Activated CD8-positive, alpha-beta memory T cell treated with anti-CD3 and anti-CD28 coated beads for 1 hour (primary cell): ENCODE measurements at places on chromosomes 12 and 14.

- no peak for DNase-seq
Measured at GRCh38 chr14:33848706-33849454, 102.0 kb downstream of the EGLN3 start.

- no peak for DNase-seq
Measured at GRCh38 chr12:68364328-68364727, 32.2 kb upstream of the MDM1 start.

GRCh38 chr14:70804556-70805162 is 4.7 kb downstream of the MAP3K9 start:
- DNase-seq, result no peak

DNA sequence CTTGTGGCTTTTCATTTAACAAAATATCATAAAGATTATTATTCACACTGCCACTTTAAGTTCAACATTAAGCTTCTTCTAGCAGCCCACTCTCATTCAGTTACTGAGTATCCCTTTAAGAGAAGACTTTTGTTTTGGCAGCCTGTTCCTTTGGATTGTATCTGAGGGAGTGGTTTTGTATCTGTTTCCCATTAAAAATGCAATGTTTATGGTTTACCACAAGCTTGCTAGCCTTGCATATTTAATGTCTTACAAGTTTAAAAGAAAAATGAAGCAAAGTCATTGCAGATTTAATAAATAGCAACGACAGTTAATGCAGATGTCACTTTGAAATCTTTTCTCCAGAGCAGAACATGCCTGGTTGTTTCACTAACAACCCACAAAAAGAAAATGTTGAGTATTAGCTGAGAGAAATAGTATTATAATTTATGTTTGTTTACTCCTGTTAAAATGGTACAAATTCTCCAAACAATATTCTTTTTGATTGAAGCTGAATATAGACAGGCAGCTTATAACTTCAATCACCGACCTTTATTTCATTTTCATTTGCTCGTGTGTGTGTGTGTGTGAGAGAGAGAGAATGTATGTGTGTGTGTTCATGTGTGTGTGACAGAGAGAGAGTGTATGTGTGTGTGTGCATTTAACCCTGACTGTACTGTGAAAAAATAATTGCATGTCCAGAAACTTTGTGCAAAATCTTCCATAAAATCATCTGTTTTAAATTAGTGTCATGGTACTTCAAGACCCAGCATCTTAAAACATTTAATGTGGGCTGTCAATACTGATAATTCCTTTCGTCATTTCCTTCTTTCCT is 1.8 kb downstream of the DCN start:
- no peak for DNase-seq

- DNase-seq, result no peak
Measured at GRCh38 chr14:65356327-65356836, 56.1 kb upstream of the FUT8 start.

DNA sequence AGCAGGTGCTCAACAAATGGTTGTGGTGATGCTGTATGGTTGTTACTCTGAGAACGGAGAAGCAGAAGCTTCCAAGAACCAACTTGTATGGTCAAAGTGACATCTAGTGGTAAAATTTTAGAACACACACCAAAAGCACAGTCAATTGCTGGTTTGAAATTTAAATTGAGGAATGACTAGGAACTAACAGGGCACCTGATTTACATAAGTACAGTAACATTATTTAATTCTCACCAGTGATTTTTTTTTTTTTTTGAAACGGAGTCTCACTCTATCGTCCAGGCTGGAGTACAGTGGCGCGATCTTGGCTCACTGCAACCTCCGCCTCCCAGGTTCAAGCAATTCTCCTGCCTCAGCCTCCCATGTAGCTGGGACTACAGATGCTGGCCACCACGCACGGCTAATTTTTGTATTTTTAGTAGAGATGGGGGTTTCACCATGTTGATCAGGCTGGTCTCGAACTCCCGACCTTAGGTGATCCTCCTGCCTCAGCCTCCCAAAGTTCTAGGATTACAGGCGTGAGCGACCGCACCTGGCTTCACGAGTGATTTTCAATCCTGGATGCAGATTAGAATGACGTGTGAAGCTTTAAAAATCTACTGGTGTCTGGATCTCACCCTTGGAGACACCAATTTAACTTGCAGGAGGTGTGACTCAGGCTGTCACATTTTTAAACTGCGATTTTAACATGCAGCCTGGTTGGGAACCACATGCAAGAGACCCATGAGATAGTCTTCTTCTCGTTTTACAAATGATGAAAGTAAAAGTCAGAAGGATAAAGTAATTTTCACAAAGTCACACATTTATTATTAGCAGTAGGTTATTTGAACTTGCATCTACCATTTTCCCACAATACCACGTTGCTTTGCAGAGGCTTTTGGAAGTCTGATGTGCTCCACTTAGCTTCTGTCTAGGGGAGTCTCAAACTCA is 14.1 kb upstream of the NUMB start:
- DNase-seq, result no peak

DNA sequence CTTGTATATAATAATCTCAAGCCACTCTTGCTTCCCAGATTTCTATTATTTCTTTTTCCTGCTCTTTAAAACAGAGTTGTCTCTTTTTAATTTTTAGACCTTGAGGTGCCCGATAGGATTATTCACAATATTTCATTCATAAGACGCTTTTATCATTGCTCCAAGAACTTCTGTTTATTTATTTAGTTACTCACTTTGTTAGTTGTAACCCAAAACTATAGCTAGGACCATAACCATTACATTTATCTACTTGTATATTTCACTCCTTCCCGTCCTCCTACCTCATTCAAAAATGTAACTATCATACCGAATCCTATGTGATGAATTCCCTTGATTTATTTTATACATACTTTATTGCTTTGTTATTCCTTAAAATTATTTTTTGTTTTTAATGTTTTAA is 7.1 kb downstream of the EIF2S3B start:
- no peak for DNase-seq

GRCh38 chr14:50260511-50260910 is 29.1 kb upstream of the SOS2 start:
- DNase-seq, result no peak

- no peak for DNase-seq
Measured at GRCh38 chr14:19801118-19801464, 2.5 kb upstream of the OR4N2 start.

DNA sequence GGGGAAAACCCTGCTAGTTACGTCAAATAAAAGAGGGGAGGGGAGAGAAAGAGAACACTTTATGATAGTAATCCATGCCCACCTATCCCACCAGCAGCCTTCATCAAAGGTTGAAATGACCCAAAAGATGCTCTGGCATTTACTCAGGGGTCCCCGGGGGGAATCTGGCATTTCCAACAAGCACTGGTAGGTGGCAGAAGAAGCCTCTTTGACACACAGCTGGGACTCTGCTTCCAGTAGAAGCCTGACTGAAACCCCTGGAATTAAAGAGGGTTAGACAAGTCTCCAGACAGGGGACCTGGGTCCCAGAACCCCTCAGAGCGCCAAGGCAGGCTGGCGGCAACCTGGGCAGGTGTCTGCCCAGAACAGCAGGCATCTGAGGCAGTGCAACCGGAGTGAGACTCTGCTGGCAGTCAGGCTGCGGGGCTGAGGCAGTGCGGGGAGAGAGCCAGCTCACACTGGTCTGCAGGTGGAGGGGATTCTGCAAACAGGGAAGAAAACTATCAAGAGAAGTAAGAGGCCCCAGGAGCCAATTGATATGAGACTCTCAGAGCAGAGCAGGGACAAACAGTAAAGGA is 85.0 kb upstream of the CAPRIN2 start:
- no peak for DNase-seq

DNA sequence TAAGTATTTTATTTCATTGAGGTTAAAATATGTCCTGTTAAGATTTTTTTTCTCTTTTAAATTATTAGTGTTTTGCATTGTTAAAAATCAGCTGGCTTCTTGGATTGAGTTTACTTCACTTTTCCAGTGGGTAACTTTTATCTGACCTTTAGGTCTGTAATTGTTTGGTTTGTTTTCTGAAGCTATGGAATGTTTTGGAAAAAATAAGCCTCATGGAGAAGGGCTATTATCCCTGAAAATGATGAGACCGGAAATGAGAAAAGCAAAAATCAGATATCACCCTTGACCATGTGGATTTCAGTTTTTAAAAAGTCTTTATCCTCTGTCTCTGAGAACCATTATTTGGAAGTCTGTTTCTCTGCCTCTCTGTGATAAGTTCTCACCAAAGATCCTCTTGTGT is 180.9 kb downstream of the RAD51B start:
- DNase-seq, result no peak

DNA sequence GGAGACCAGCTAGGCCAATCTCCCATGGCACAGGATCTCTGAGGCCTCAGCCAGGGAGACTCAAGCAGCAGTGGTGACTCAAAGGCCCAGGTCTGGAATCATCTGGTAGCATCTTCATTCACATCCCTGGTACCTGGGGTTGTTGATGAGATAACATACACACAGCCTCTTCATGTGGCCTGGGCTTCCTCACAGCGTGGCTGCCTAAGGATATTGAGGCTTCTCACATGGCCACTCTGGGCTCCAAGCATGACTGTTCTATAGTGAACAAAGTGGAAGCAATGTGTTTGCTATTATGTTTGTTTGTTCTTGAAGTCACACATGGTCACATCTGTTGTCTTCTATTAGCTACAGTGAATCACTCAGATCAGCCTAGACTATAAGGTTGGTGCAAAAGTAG is 584.1 kb downstream of the VRK1 start:
- no peak for DNase-seq

DNA sequence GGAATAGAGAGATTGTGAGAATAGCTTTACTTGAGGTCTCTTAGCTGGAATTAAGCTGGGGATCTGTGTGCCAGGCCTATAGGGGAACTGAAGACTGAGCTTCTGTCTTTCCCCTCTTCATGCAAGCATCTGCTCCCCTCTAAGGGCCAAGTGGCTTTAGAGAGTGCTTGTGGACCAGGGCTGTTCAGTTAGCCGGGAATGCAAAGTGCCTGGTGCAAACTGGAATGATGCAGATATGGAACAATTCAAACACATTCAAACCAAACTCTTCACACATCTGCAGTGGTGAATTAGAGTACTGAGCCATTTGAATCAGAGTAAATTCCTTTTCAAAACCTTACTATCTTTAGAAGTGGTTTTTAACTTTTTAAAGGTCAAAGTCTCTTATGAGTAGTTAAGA is 99.0 kb downstream of the LIN7A start:
- DNase-seq, result no peak

- no peak for DNase-seq
Measured at GRCh38 chr12:5083955-5084849, 40.5 kb downstream of the KCNA5 start.

DNA sequence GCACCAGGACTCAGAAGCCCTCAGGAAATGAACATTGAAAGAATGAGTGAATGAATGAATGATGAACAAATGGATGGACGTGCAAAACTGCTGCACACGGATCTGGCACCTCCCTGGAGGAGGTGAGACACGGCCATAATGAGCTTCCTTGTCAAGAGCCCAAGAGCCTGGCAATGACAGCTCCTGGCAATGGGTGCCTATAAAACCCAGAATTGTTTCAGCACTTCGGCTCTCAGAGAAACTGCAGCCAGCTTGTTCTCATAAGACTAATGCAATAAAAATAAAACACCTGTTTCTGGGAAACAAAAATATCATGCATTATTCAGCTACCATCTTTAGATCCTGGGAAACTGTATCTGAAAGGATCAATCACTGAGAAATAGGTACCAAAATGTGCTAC is 200.5 kb upstream of the SFSWAP start:
- DNase-seq, result no peak

- no peak for DNase-seq
Measured at GRCh38 chr12:124369055-124369826, 74.3 kb downstream of the RFLNA start.

- DNase-seq, result no peak
Measured at GRCh38 chr12:19003987-19004619, 125.4 kb upstream of the PLEKHA5 start.

- no peak for DNase-seq
Measured at GRCh38 chr12:88870000-88870737, 289.9 kb upstream of the KITLG start.

- DNase-seq, result no peak
Measured at GRCh38 chr14:99595034-99595433, 9.0 kb downstream of the CCDC85C start.

DNA sequence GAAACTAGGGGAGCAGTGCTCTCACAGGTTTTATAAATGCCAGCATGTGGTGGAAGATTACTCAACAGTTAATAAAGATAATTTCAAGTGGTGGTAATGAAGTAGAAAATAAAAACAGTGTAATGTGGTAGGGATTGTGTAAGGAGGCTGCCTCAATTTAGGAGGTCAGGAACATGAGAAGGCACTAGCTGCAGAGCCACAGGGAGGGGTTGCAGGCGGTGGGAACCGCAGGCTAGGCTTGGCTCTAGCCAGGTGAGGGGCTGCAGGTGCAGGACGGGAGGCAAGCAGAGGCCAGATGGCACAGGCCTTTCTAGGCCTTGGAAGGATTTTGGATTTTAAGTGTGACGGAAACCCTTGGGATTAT is 768 bp downstream of the METTL25 start:
- DNase-seq, result no peak

DNA sequence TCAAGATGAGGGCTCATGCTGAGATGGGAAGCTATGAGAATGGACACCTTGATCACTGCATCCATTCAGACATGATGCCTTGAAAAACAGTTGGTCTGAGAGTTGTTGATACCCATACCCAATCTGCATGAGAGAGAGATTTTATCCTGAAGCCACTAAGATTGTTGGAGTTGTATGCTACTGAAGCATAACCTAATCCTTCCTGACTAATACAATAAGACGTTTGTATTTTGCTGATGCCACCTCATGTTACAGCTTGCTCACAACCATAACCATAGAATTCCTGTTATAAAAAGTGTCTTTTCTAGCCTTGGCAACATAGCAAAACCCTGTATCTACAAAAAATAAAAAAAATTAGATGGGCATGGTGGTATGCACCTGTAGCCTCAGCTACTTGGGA is 12.7 kb upstream of the SERPINA1 start:
- DNase-seq, result no peak

DNA sequence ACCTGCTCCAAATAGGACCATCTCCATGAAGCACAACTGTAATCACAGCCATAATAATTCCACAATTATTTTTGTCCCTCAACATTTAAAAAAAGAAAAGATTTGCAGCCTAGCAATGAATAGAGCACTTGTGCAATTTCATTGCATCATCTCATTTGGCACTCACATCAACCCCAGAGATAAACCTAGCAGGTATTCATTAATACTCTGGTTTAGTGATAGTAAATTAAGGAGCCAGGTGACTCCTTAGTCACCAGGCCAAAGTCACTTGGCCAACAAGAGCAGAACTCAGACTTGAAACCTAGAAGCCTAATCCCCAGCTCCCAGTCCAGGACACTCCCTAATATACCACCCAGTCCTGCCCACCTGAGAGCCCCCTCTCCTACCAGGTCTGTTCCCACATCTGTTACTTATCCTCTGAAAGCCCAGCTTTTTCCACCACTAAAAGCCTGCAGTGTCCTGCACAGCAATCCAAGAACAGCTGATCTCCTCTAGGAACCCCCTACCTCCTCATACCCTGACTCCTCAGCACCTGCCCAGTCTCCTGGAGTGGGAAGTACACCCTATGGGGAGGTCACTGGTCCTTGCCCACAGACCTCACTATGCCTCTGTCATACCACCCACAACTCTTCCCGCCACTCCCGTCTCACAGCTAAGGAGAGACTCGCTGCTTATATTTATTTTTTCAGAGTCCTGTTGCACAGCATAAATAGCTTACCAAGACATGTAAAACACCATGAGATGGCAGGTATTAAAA is 22.1 kb downstream of the OR10P1 start:
- no peak for DNase-seq

- no peak for DNase-seq
Measured at GRCh38 chr14:103094406-103095209, at the start of gene EXOC3L4. TSS of gene EXOC3L4 (plus strand) at chr14:103094725. CDS start at chr14:103100220, 5,495 bp downstream.

GRCh38 chr12:39975374-39975918 is 130.4 kb downstream of the SLC2A13 start:
- no peak for DNase-seq
